ENCODE measurements at places on chromosomes 7 and 10. TPM values are rescaled to one million over a fixed set of nuclear protein-coding genes. Genes with fewer than 3 reads are reported as not detected.

Gene LLCFC1
- polyA plus RNA-seq, result not detected

Gene ADRB1
- polyA plus RNA-seq, result not detected

Gene NPSR1
- polyA plus RNA-seq, result not detected

Gene AGAP3
- 0.58 TPM for polyA plus RNA-seq

Gene NPY4R2
- not detected for polyA plus RNA-seq

Gene OR2A5
- polyA plus RNA-seq, result not detected

Gene FAM237B
- polyA plus RNA-seq, result not detected

Gene HMX3
- not detected for polyA plus RNA-seq

Gene MSMB
- polyA plus RNA-seq, result not detected

Gene KLF14
- polyA plus RNA-seq, result not detected

Gene TAS2R3
- not detected for polyA plus RNA-seq

Gene ERVW-1
- polyA plus RNA-seq, result not detected

Gene CRHR2
- not detected for polyA plus RNA-seq

Gene MDFIC
- polyA plus RNA-seq, result 42.0 TPM

Gene NKX6-2
- not detected for polyA plus RNA-seq

Gene PCLO
- not detected for polyA plus RNA-seq

Gene FBXL13
- polyA plus RNA-seq, result 0.56 TPM

Gene CPN1
- not detected for polyA plus RNA-seq

Gene CLRN3
- not detected for polyA plus RNA-seq

Gene TAC1
- not detected for polyA plus RNA-seq

Gene IL6
- 8.3 TPM for polyA plus RNA-seq

Gene FAM149B1
- polyA plus RNA-seq, result 5.8 TPM

Gene STEAP1B
- polyA plus RNA-seq, result 13.5 TPM

Gene AP3M1
- polyA plus RNA-seq, result 37.8 TPM

Gene PON1
- not detected for polyA plus RNA-seq

Gene IGFBP1
- polyA plus RNA-seq, result not detected

Gene MAT1A
- not detected for polyA plus RNA-seq

Gene GPAM
- 3.0 TPM for polyA plus RNA-seq

Gene WDR86
- polyA plus RNA-seq, result 3.5 TPM

Gene CAMK2G
- 1.7 TPM for polyA plus RNA-seq

Gene NME8
- not detected for polyA plus RNA-seq

Gene ST8SIA6
- polyA plus RNA-seq, result not detected

Gene ZNF503
- polyA plus RNA-seq, result not detected

Gene TEX36
- not detected for polyA plus RNA-seq

Gene SRGN
- 40.7 TPM for polyA plus RNA-seq

Gene AKR1B15
- not detected for polyA plus RNA-seq

Gene PAPOLB
- not detected for polyA plus RNA-seq

Gene HACD1
- polyA plus RNA-seq, result not detected

Gene NKX2-3
- not detected for polyA plus RNA-seq

Gene MNX1
- not detected for polyA plus RNA-seq

Gene FIGNL1
- polyA plus RNA-seq, result 17.8 TPM

Gene VPS37D
- 0.23 TPM for polyA plus RNA-seq

Gene SLC26A3
- polyA plus RNA-seq, result not detected

Gene SLC26A5
- not detected for polyA plus RNA-seq

Gene ZNF727
- 0.56 TPM for polyA plus RNA-seq

Gene HECW1
- not detected for polyA plus RNA-seq

Gene RGS10
- polyA plus RNA-seq, result 25.0 TPM

Gene NPY
- polyA plus RNA-seq, result 0.64 TPM

Gene ARL4A
- 174 TPM for polyA plus RNA-seq

Gene AVL9
- 17.5 TPM for polyA plus RNA-seq

Gene ZNF487
- polyA plus RNA-seq, result 7.3 TPM

Gene MCMBP
- polyA plus RNA-seq, result 77.0 TPM

Data from naive B cell (primary cell).